ENCODE measurements at places on chromosomes 12 and 14.

- DNase-seq: no peak
These were observed 48.4 kb downstream of the GCH1 start for GRCh38 chr14:54854181-54854580.

DNA sequence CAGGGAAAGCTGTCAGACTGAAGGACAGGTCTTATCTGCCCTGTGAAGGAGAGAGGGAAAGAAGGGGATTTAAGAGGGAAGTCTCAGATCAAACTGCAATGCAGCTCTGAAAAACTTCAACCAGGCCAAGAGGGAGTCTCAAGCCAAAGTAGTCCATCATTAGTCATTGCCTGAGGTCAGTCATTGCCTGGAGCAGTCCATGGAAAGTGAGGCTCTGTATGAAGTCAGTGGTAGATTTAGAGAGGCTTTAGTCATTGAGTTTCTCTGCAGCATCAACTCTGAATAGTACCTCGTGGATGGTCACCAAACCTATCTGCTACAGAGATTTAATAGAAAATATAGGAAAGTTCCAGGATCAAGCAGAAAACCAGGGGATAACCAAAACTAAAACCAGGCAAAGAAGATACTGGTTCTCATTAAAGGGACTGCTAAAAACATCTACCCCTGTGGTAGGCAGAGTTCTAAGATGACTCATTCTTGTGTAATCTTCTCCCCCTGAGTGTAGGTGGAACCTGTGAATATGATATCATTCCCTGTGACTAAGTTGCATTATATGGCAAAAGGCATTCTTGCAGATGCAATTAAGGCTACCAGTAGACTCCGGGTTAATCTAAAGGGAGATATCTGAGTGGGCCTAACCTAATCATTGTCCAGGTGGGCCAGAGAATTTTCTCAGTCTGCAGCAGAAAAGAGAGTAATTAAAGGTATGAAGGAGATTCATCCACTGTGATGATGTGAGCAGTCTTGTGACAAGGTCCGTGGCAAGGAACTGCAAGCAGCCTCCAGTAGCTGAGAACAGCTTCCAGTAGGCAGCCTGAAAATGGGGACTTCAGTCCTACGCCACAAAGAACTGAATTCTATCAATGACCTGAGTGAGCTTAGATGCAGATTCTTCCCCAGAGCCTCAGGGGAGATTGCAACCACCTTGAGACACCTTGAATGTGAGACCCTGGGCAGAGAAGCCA, 123.1 kb downstream of the GALC start:
- DNase-seq: no peak

GRCh38 chr14:74574706-74575105, 37.3 kb downstream of the LTBP2 start:
- no peak for DNase-seq

DNA sequence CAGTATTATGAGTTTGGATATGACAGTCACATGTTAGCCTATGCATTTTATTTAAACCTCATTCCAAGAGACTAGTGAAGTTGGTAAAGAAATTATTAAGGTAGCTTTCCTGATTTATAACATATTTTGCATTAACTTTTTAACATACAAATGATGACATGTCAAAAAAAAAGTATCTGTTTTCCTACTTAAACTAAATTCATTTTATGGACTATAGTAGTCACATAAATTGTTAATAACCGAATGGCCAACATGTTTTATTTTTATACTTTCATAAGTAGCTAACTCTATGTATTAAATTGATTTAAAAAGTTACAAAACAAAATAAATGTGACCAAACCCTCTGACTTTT, 14.7 kb downstream of the TAOK3 start:
- DNase-seq: no peak

GRCh38 chr14:55239320-55239719, 31.9 kb upstream of the FBXO34 start:
- no peak for DNase-seq

DNA sequence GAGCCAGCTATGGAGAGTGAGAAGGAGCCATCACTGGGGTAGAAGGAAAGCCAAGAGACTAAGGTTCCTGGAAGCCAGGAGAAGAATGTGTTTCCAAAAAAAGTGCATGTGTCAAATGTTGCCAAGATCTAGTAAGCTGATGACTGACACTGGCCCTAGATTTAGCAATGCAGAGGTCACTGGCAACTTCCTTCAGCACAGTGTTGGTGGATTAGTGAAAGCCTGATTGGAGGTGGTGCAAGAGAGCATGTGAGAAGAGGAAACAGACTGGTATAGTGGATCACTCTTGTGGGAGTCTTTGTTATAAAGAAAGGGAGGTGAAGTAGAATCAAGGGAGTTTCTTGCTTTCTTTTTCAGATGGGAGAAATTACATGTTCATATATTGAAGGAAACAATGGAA, 34.1 kb upstream of the CHGA start:
- DNase-seq: no peak

Measured in thyroid gland (tissue), 4 donors.